ENCODE measurements at places on chromosomes 7 and 10.

- DNase-seq: no peak
These were observed 198.4 kb downstream of the DIP2C start for GRCh38 chr10:490891-491571.

DNA sequence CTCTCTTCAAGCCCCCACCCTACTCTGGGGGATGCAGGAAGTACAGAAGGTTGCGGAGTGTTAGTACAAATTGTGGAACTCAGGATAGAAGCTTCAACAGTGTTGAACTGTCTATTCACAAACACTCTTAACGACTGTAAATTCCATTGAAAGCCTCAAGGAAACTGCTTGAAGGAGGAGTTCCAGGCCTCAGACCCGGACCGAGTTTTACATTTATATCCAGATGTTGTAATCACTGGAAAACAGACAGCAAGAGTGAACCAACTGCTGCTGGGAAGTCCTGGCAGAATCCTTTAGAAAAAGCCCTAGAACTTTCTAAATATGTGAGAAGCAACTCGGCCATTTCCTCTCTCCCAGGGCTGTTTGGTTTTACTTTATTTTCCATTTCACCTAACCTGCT, 84.1 kb upstream of the LRRC18 start:
- no peak for DNase-seq

DNA sequence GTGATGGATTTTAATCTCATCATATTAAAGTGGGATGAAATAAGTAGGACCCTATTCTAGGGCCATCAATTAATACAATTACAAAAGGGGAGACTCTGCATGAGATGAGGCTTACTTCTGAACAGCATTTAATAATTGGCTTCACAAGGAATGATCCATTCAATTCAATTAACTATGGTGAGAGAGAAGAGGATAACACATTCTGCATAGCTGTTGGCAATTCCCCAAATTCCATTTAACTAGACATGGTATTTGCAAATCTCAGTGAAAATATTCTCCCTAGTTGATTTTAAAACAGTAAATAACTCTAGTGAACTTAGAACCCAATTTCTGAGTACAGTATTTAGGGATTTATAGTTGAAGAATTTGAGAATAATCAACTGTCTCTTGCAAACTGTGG, 145.3 kb downstream of the NOC3L start:
- no peak for DNase-seq

GRCh38 chr10:71739358-71739900, 19.9 kb upstream of the C10orf105 start:
- DNase-seq: no peak
